ENCODE measurements at places on chromosomes 4 and X. TPM values are rescaled to one million over a fixed set of nuclear protein-coding genes. Genes with fewer than 3 reads are reported as not detected.

The GPR143 gene
- 0.11 TPM for polyA plus RNA-seq

The NHSL2 gene
- polyA plus RNA-seq: 2.3 TPM

The DCHS2 gene
- 0.01 TPM for polyA plus RNA-seq

The KCND1 gene
- polyA plus RNA-seq: 4.7 TPM

The FRG2 gene
- polyA plus RNA-seq: not detected

The ODAPH gene
- polyA plus RNA-seq: not detected

The CYSLTR1 gene
- polyA plus RNA-seq: 0.33 TPM

The SMAD1 gene
- polyA plus RNA-seq: 12.9 TPM

The SLC34A2 gene
- polyA plus RNA-seq: not detected

The GATA1 gene
- not detected for polyA plus RNA-seq

The CHRDL1 gene
- 77.8 TPM for polyA plus RNA-seq

The STATH gene
- not detected for polyA plus RNA-seq

The VCX2 gene
- not detected for polyA plus RNA-seq

The TBC1D9 gene
- 18.0 TPM for polyA plus RNA-seq

The APLN gene
- 2.8 TPM for polyA plus RNA-seq

The AGA gene
- polyA plus RNA-seq: 8.9 TPM

The HEPH gene
- polyA plus RNA-seq: 0.70 TPM

The DCK gene
- 12.0 TPM for polyA plus RNA-seq

The SOX3 gene
- polyA plus RNA-seq: not detected

The MAGEA11 gene
- polyA plus RNA-seq: not detected

The XAGE1A gene
- not detected for polyA plus RNA-seq

The LEF1 gene
- 1.7 TPM for polyA plus RNA-seq

The CXorf49 gene
- polyA plus RNA-seq: 1.2 TPM
